RKO (cell line): ENCODE measurements at places on chromosomes 13 and 19.
A peak's percentile ranks its signal among the peaks of the same experiment; 100 is the strongest.

GRCh38 chr13:77555246-77555645 is 19.7 kb downstream of the SCEL start:
- DNase-seq: no peak

DNA sequence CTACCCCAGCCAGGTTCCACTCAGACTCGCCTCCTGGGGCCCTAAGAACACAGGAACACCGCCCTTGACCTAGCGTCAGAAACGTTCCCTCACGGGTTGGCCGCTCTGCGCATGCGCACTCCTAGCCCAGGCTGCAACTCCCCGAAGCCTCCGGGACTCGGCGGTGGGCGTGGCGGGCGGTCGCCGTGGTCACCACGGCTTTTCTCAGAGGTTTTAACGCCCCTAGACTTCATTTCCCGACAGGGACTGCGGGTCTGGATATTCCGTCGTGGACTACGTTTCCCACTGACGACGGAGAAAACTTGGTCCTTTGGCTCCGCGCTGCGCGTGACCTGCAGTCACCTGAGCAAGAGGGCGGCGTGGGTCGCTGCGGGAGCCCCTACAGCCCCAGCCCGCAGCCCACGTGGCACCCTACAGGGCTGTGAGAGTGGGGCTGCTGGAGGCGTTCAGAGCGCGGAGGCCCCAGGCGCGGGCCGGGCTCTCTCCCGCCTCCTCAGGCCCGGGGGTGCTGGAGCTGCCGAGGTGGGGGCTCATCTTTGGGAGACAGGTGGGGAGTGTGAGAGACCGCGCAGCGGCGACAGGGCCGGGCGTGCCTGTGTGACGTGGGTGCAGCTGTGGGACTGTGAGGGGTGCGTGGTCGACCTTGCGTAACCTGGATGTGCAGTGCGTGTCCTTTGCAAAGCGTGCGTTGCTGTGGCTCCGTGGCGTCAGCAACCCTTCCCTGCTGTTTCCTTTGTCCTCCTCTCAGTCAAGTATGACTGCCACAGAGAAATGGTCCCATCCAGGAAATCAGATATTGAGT is 38.0 kb upstream of the ZNF573 start:
- DNase-seq: no peak

- no peak for DNase-seq
Observed at GRCh38 chr13:34161931-34162543, 344.1 kb downstream of the RFC3 start.

GRCh38 chr19:19782783-19783182 is 38.8 kb downstream of the ZNF506 start:
- no peak for DNase-seq

DNA sequence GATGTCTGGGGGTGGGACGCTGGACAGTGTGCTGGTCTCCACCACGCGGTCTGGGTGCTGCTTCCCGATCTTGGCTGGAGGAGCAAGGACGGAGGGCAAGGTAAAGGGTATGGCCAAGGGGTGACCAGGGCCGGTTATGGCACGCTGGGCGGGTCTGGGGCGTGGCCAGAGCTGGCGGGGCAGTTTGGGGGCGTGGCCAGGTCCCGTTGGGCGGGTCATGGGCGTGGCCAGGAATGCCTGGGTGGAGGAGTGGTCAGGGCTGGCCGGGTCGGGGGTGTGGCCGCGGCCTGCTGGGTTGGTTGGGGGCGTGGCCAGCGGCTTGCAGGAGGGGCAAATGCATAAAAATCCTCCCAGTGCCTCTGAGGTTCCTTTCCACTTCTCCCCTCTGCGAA is 19.2 kb downstream of the GPX4 start:
- DNase-seq: peak; percentile 80

DNA sequence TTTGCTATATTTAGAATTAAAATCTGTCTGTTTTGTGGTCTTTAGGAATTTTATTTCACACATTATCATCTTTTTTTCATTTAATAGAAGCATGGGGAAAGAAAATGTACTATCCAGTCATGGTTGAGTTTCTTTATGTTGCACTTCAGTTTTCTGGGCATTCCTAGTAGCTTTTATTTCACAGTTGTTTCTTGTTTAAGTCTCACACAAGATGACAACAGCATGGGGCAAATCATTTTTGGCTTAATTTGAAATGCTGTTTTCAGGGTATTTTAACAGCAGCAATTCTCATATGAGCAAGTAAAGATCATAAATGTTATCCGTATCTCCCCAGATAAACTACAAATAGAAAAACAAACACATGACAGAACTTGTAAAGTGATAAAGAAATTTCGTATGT is 1600.2 kb downstream of the PCDH9 start:
- no peak for DNase-seq

- no peak for DNase-seq
Observed at GRCh38 chr19:38977445-38978325, 2.1 kb upstream of the FBXO17 start.

GRCh38 chr13:107669391-107669993 is 545.8 kb downstream of the LIG4 start:
- no peak for DNase-seq

GRCh38 chr13:51771418-51772104 is 32.4 kb downstream of the DHRS12 start:
- peak; percentile 7 for DNase-seq
